ENCODE measurements at places on chromosomes 7 and 10.
A peak's percentile ranks its signal among the peaks of the same experiment; 100 is the strongest.

DNA sequence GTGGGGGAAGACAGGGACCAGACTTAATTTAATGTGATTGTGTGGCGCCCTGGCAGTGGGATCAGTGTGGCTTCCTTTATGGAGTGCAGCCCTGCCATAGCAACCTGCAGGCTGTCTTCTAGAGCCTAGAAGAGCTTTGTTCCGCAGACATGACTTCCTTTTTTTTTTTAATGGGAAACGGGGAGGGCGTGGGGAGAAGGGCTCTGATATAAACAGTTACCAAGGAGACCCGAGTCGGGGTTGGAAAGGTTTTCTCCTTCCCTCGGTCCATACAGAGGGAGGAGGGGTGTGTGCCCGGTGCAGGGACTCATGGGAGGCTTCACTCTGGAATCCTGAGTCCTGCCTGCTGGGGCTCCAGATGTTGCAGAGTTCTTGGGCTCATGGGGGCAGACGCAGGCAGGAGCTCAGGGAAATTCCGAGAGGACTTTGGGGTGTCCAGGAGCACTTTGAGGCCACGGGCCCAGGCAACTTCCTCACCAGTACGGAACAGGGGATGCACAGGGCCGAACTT lies 26.9 kb downstream of the TMEM120A start:
- peak; percentile 67 for DNase-seq

DNA sequence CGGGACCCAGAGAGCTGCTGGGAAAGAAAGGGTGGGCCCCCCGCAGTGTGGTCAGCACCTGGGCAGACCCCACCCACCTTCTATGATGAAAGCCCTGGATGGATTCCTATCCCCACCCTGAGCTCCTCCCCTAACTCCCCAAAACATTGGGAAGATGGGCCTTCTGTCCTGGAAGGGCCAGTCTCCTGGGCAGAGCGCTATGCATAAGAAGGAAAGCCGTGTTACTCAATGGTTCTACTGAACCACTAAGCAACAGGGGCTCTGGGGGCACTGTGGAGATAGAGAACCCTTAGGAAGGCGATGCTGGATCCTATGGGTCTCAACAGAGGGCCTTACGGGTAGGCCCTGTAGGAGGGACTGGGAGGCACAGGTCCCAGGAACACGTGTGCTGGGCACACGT lies 30.7 kb upstream of the INSIG1 start:
- DNase-seq, result no peak

DNA sequence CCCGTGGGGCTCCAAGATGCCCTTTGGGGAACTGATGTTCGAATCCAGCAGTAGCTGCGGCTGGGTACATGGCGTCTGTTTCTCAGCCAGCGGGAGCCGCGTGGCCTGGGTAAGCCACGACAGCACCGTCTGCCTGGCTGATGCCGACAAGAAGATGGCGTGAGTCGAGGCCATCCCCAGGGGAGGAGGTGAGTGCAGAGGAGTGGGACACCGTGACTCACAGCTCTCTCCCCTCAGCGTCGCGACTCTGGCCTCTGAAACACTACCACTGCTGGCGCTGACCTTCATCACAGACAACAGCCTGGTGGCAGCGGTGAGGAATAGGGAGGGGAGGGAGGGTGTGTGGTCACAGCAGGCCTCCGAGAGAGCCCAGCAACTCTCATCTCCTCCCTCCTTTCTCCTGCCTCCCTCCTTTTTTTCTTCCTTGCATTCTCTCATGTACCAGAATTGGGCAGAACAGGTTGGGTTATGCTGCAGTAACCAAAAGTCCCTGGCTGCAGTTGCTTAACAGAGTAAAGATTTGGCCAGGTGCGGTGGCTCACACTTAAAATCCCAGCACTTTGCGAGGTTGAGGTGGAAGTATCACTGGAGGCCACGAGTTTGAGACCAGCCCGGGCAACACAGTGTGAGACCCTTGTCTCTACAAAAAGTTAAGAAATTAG lies 16.5 kb downstream of the ARPC1B start:
- no peak for DNase-seq

DNA sequence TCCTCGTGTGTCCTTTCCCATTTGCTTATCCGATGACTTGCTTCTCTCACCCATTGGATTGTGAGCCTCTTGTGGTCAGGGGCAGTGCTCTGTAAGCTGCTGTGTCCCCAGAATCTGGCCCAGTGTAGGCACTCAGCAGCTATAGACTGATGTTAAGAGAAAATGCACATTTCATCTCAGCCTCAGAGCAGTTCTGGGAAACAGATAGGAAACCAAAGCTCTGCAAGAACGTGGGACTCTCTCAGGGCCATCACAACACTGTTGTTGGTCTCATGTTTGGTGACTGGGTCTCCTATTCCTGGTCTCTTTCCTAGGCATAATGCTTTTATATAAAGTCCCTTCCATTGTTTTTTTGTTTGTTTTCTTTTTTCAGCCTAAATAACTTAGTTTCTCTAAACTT lies 141.2 kb downstream of the ST7 start:
- no peak for DNase-seq

DNA sequence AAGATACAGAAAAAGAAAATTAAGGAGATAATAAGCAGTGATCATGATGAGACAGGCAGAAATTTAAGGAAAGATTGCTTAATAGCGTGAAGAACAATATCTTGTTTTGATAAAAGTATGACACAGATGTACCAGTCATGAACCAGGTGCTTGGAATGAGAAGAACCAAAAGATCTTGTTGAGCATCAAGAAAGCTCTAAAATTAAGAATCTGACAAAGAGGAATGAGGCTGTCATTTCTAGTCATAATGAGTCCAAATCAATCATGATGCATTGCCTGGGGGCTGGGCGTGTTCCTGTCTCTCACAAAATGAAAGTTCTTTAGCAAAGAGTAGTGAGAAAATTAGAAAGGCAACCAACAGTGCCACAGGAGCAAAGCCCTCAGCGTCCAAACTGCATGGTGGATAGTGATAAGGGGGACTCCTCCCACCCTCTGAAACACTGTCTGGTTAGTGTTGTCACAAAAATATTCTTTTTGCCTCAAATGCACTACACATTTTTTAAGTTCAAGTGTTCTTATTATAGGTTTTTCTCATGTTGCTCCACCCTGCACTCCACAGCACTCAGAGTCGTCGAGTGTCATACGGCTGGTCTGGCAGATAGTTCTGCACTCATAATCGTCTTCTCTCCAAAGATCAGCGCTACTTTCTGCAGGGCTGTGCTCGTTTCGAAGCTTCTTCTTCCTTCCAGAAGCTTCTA lies 439.6 kb downstream of the TNS3 start:
- DNase-seq, result no peak

GRCh38 chr10:11378835-11379234 lies 232.6 kb downstream of the USP6NL start:
- DNase-seq, result no peak

DNA sequence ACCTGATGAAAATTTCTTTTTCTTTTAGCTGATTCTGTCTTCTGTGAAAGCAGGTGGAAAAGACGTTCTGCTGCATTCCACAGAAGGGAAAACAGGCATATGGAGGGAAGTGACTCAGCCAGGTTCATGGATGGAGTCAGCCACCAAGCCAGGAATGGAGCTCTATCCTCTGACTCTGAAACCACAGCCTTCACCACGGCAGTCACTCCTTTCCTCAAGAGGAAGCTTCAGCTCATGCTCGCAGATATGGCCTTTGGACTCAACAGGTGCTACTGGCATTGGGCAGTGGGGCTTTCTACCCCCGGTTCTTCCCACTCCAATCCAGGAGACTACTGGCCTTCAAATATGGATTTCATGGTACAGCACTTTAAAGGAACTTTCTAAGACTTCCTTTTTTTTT lies 11.5 kb upstream of the PLAU start:
- no peak for DNase-seq

DNA sequence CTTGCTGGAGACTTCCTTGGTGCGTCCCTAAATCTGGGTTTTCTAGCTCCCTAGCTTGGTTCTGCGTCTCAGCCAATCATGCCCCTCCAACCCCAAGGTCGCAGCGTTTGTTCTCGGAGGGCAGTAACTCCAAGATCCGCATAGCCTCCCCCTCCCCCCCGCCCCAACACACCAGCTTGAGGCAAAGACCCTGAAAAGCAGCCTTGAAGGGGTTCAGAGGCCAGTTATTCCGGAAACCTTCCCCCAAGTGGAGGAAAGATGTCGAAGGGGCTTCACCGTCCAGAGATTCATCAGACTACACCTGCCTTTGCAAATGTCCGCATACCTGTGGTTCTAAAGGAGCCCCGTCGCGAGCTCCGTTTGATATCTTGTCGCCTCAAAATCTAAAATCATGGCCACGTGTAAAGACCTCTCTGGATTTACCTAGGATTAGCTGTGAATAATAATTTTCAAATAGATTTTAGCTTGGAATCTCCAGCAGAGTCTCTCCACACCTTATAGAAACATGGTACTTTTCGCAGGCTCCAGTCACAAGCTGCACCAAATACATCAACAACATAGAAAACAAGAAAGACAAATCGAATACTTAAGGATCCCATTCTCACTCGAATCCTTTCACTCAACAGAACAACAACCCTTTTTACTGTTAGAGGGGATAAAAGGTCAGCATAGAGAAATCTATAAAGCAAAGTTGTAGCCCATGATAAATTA lies 7.9 kb downstream of the DLX6 start:
- DNase-seq, result no peak

DNA sequence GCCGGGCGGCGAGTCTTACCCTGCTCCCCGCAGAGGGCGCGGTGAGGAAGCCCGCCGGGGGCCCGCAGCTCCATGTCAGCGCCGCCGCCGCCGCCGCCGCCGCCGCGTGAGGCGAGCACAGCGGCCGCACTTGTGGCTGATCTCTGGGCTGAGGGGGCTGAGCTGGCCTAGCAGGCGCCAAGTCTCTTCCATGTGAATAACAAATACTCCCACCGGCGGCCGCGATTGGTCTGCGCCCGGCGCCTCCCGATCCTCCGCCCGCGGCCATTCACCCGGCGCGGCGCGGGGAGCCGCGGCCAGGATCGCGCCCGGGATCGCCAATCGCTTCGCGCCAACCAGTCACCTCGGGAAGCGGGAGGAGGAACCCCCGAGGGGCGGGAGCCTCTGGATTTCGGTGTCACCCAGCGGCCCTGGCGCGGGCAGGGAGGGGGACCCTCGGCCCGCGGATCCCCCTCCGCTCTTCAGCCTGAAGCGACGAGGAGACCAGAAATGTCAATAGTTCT lies at the start of gene GRM8:
GRM8 (minus strand) TSS at position 164 of the 503 bp plus-strand sequence.
- peak; percentile 71 for DNase-seq

GRCh38 chr7:50073093-50073492 lies 20.0 kb downstream of the ZPBP start:
- no peak for DNase-seq

DNA sequence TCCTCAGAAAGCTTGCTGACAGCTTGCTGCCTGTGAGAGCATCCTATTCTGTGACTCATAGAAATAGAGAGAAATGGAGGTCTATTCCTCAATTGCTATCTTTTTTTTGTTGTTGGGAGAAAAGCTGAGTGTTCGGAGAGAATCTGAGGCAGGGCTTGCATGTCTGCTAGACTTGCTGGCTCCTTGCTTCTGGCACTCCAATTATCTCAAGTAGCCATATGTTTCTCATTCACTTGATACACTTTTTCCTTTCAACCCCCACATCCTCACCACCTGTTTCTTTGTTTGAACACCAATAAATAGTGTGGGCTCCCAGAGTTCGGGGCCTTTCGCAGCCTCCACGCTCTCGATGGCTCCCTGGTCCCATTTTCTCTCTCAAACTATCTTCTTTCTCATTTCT lies 172.2 kb downstream of the SH2D4B start:
- no peak for DNase-seq

GRCh38 chr10:92142512-92142911 lies 148.4 kb downstream of the CPEB3 start:
- no peak for DNase-seq

Measured in Right ventricle myocardium inferior (tissue), 1 donor.